ENCODE measurements at places on chromosomes 5 and 9. TPM values are rescaled to one million over a fixed set of nuclear protein-coding genes. Genes with fewer than 3 reads are reported as not detected.

GRCh38 chr5:145887217-145887616 lies 14.4 kb upstream of the GRXCR2 start:
- no peak for DNase-seq

- DNase-seq: no peak
These were observed 71.2 kb downstream of the MTAP start for GRCh38 chr9:21873540-21874221.

DNA sequence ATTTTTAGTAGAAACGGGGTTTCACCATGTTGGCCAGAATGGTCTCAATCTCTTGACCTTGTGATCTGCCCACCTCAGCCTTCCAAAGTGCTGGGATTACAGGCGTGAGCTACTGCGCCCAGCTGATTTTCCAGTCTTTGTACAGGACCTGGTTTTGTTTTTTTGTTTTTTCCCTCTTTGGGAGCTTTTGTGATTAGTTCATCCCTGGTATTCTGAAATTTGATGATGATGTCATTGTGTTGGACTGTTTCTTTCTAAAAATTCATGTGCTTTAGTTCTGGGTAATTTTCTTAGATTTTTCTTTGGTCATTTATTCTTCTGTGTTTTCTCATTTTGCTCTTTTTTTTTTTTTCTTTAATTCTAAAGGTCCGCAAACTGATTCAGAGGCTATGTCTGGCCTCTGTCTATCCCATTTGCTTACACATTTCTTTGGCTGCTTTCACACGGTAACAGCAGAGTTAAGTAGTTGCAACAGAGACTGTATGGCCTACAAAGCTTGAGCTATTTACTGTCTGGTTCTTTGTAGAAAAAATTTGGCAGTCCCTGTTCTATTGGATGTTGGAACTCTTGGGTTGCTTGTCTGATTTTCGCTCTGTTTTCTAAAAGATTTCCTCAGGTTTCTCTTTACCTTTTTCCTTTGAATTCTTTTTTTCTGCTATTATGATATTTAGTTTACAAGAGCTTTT lies 24.8 kb downstream of the STX17 start:
- DNase-seq: no peak

DNA sequence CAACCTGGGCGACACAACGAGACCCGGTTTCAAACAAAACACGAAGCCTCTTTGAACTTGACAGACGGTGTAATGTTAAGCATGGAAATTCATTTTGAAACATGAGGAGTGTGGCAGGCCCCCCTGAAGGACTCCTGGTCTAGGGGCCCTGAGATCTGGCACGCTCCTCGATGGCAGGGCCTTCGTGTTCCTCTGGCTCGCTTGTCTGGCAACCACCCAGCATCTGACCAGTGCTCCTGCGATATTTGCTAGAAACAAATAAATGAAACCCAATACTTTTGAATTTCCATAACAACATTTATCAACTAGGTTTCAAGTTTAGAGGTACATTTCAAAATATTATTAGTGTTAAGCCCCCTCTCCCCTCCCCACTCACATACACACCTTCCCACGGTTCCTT lies 193.0 kb downstream of the ERCC6L2 start:
- no peak for DNase-seq

DNA sequence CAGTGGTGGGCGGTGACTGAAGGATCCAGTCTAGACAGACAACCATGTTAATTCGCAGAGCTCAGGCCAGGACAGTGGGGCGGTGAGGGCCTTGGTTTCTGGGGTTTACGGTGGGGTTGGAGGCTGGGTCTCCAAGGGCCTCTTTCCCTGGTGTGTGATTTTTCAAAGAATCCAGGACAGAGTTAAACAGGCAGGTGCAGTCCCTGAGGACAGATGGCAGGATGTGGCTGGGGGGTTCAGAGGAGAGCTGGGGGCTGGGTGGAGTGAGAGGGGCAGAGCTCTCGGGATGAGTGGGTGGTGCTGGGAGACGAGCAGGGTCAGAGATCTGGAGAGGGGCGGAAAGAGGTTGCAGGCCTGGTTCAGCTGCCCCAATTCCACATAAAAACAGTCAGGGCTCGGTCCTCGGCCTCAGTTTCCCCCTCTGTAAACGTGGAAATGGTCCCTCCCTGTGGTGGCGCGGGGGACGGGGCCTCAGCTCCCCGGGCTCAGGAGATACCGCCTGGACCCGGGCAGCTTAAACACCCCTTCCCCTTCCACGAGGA lies 145.9 kb downstream of the GAPVD1 start:
- DNase-seq: no peak

DNA sequence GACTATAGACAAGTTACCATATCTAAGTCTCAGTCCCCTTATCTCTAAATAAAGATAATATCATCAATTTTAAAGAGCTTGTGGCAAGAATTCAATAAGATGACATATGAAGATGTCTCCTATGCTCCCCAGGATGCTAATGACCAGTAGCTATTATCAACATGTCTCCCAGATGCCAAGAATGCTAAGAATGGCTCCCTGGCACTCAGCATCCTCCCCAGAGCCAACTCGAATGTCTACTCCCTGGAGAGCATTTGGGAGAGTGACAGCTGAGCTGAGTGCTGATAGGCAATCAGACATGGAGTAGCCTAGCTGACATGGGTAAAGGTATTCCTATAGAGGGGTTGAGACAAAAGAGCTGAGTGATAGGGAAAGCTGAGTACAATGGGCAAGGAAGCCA lies 15.9 kb downstream of the P4HA2 start:
- no peak for DNase-seq

DNA sequence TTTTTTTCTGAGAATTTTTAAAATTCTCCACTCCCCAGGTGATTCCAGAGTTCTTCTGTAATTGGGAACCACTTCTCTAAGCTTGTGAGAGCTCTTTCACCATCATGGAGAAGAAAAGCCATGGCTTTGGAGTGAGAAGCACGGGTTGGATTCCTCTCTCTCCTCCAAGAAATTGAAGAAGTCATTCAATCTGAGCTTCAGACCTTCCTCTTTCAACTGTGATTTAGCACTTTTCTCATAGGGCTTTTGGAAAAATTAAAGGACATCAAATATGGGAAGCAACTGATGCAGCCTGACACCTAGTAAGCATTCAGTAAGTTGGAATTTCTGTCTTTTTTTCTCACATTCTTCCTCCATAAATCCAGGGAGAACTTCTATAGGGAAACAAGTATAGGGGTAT lies 580.4 kb upstream of the KLF4 start:
- DNase-seq: no peak

- no peak for DNase-seq
These were observed 11.8 kb downstream of the ADAMTSL1 start for GRCh38 chr9:18485714-18486113.

DNA sequence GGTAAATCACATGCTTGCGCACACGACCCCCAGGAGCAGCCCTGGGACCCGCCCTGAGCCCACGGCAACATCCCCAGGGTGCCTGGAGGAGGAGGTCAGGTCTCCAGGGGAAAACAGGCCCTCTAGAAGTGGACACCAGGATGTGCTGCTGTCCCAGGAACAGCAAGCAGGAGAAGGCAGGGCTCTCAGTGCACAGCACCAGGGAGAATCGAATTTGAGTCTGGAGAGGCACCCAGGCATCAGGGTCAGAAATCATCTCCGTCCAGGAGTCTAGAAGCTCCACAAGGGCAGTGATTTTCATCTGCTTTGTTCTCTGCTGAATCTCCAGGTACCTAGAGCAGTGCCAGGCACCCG lies 93.6 kb downstream of the PAX5 start:
- no peak for DNase-seq

DNA sequence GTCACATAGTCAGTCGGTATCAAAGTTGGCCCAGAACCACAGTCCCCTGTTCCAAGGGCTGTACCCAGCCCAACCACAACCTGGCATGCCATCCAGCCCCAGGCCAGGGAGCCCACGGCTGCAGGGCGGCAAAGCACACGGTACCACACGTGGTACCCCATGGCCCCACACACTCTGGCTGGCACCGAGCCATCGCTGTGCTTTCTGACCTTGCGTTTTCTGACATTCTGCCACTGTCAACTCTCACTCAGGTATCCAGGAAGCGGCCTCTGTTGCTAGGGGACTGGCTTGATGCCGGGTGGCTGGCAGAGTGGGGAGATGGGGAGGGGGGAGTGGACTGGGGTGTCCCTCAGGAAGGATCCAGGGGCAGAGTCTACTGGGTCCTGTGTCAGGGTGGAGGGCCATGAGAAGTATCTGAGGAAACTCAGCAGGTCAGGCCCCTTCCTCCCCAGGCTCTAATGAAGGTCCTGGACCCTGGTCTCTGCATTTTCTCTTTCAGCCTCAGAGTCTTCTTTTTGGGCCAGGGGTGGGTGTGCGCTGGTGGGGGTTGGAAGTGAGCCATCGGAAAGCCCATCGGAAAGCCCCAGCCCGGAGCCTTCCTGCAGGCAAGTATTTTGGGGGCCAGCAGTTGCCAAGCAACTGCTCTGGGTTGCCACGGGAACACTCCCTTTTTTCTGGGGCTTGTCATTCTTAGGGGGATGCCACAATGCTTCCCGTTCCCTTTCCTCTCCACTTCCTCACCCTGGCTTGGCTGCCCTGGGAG lies 21.0 kb upstream of the RALGDS start:
- peak; percentile 81 for DNase-seq

GRCh38 chr5:157584628-157585027 lies 9.1 kb upstream of the ADAM19 start:
- DNase-seq: no peak

GRCh38 chr5:95866435-95867040 lies 44.0 kb upstream of the GLRX start:
- no peak for DNase-seq

GRCh38 chr5:151233616-151234085 lies 9.8 kb upstream of the CCDC69 start:
- no peak for DNase-seq

GRCh38 chr9:27755846-27756245 lies 182.6 kb upstream of the C9orf72 start:
- no peak for DNase-seq

- DNase-seq: no peak
These were observed 43.0 kb downstream of the SFXN1 start for GRCh38 chr5:175521313-175521833.

GRCh38 chr9:136203408-136204144 lies 1.4 kb downstream of the LHX3 start:
- no peak for DNase-seq

DNA sequence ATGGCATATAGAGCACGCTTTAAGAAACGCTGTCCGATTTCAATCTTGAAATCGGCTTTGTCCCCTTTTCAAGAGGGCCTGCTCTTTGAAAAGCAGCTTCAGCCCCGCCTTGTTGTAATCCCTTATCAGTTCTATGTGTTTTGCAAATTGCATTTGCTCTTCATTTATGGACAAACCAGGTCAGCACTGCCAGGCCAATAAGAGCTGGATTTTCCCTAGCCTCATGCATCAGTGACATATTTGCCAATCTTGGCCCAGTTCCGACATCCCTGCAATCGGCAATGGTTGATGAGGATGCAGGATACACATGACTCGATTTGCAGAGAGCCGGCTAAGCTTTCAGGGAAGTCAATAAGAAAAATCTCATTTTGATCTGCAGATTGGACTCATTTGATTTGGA lies 529.1 kb upstream of the CLINT1 start:
- DNase-seq: no peak

DNA sequence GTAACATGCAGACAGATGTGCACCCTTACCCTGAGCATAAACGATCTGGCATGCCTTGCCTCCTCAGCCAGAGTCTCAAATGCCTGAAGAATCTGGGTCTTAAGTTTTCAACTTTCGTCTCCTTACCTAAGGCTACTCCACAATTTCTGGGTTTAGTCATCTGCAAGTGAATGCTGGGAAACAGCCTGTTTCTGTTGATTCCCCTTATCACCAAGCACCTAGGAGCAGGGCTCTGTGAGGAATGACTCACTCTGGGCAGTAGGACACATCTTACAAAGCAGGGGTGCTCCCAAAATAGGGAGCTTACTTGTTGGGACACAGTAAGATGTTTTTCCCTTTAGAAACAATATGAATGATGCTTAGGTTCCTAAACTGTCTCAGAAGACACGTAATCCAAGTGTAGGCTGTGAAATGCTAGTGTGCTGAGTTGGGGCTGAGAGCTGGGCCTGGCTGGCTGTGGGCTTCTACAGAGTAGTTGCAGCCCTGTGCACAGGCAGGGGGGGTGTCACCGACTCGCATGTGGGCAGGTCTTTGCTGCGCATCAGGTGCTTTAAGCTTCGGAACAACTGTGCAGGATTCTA lies 58.0 kb downstream of the DAP start:
- no peak for DNase-seq

DNA sequence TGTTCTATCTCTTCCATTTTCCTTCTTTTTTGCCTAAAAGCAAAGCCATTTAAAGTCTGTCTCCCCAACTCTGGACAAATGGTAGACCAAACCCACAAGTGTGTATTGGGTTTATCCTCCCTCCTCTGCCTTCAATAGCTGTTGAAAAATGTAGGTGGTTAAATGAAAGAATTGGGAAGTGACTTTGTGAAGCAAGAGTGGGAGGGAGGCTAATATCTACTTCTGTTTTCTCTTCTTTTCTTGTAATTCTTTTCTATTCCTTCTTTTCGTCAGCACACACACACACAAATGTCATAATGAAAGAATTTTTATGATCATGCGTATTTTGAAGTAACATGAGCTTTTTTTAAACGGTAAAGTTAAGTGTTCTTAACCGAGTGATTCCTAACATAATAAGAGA lies 3.8 kb downstream of the CCDC152 start:
- DNase-seq: no peak

- DNase-seq: no peak
These were observed 32.0 kb upstream of the SPTLC1 start for GRCh38 chr9:92147030-92147851.

- DNase-seq: no peak
These were observed 402.3 kb upstream of the ZNF608 start for GRCh38 chr5:125148706-125149105.

DNA sequence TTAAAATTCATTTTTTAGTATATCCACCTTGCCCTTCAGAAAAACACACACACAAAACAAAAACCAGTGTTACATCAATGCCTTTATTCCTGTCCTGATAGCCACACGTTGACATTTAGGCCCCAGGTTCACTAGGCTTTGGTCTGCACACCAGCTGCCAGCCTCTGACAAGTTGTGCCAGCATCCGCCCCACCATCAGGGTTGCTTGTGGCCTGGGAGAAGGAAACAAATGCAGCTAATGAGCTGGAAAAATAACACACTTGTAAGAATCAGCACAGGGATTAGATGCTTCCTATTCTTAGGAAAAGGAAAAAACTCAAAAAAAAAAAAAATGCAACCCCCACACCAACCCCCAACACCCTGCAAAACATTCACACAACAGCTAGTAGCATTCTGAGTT lies 404.0 kb upstream of the GRIA1 start:
- no peak for DNase-seq

- DNase-seq: no peak
These were observed 132.5 kb downstream of the CACNA1B start for GRCh38 chr9:138009803-138010690.

DNA sequence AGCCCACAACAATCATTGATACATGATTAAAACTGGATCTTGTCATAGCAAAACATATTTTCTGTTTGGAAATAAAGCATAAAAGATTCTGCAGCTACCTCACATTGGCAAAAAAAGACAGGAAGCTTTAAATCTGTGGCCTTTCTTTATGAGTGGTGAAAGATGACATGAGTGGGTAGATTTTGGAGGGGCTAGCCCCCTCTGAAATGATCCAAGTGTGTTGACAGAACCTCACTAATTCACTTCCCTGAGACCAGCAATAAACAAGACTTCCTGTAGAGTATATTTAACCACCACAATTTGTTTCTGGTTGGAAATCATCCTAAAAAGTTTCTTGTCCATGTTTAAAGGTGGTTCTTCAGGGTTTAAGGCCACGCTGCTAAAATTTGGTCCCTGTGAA lies 530.8 kb downstream of the SPATA31D1 start:
- no peak for DNase-seq

Gene LCN2
- not detected for total RNA-seq

Gene PDE8B
- not detected for total RNA-seq

Gene KIF20A
- total RNA-seq: not detected

Gene IL7R
- total RNA-seq: 1,128 TPM

Gene CAST
- 303 TPM for total RNA-seq

Gene TMEM215
- total RNA-seq: not detected

Gene SLC31A1
- 2.3 TPM for total RNA-seq

All from T-helper 17 cell (primary cell).